ENCODE measurements at places on chromosomes 16 and 17.

GRCh38 chr16:15031179-15031578 is 24.7 kb downstream of the NTAN1 start:
- no peak for DNase-seq

DNA sequence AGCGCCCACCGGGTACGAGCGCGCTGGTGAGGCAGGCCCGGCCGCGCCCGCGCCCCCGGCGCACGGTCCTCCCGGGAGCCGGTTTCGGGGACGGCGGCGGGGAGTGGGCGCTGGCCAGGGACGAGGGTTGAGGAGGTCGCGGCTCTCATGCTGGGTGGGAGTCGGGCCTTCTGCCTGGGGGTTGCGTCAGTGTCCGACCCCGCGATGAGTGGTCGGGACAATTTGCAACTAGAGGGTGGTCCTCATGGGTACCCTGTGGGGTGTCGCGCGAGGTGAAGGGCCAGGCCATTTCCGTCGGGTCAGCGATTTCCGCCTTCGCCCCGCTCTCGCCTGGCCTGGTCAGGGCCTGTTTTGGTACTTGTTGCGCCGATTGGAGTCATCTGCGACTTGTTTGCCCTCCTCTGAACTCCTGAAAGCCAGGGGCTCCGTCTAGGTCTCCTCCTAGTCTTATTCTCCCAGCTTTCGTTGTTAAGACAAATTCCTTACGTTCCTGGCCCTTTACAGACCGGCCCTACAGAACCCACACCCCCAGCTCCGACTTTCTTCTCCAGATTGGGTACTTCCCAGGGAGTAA is 14.9 kb downstream of the NAA60 start:
- no peak for DNase-seq

- no peak for DNase-seq
Measured at GRCh38 chr17:12098568-12098967, 77.9 kb downstream of the MAP2K4 start.

- no peak for DNase-seq
Measured at GRCh38 chr17:16986391-16986790, 14.5 kb upstream of the TNFRSF13B start.

DNA sequence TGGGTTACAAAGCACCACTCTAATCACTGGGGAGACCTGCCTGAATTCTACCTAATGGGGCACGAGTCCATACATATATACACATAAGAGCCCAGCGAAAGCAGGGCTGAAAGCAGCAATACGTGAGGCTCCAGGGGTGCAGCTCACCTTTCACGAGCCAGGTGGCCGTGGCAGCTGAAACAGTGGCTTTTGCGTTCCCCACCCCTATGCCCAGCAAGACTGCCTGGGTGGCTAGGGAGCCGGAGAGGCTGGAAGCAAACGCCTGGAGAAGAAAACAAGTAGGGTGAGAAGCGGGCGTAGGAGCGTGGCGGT is 618 bp downstream of the RUSF1 start:
- no peak for DNase-seq

GRCh38 chr17:66944351-66945146 is 20.0 kb upstream of the CACNG4 start:
- DNase-seq, result no peak

All from stimulated activated CD8-positive, alpha-beta memory T cell treated with anti-CD3 and anti-CD28 coated beads, Interleukin-7, amount 100 ng/mL, for 4 hours (primary cell).